Memory B cell (primary cell): ENCODE measurements at places on chromosomes 12 and 14.

GRCh38 chr14:64800000-64800399, 79.7 kb downstream of the SPTB start:
- no peak for DNase-seq

- no peak for DNase-seq
Measured at GRCh38 chr14:83470466-83470865, 1936.8 kb upstream of the SEL1L start.

DNA sequence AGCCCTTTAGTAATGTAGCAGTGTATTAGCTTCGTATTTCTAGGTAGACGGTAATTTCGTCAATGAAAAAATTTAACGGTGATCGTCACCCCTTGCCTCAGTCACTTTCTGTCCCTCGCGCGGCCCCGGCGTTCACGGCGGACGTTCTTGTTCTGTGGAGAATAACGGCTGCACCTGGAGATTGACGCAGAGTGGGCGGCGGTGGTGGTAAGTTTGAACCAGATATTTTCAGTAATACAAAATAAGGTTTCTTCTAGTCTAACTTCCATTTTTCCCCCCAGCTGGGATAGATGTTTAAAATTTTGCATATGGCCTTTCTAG, 341 bp downstream of the ZNF10 start:
- no peak for DNase-seq

- DNase-seq, result no peak
Measured at GRCh38 chr14:69260190-69260860, 367 bp downstream of the GALNT16 start.

DNA sequence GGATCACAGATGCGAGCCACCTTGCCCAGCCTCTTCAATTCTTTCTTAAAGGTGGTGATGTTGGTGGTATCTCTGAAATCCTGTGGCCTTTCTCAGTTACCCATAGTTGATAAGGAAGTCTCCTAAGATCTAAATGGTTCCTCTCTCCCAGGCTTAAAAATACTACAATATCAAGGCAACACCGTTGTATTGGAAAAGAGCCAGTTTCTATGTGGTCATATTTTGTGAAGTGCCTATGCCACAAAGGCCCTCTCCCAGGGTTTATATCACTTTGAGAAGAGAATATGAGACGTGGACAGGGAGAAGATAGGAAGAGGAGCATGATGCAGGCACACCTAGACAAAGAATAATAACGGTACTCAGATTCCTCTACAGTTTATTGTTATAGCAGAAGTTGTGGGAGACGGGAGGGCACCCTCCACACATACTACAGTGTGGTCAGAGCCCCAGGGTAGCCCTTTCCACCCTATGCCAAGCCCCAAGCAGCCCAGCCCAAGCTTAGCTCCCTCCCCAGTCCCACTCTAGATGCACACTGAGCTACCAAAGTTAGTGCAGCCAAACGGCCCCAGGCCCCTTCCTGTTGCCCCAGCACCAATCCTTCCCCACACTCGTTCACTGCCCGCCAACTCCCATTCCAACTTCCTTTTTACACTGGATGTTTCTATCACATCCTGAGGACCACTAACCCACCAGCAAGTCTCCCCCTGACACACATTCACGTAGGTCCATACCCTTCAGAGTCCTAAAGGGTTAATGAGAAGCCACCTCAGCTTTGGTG, 8.3 kb downstream of the NDRG2 start:
- DNase-seq, result no peak
